Smooth muscle cell of the brain vasculature (primary cell): ENCODE measurements at places on chromosomes 6 and 20.

- DNase-seq: no peak
Measured at GRCh38 chr6:165940366-165940765, 227.3 kb downstream of the TBXT start.

DNA sequence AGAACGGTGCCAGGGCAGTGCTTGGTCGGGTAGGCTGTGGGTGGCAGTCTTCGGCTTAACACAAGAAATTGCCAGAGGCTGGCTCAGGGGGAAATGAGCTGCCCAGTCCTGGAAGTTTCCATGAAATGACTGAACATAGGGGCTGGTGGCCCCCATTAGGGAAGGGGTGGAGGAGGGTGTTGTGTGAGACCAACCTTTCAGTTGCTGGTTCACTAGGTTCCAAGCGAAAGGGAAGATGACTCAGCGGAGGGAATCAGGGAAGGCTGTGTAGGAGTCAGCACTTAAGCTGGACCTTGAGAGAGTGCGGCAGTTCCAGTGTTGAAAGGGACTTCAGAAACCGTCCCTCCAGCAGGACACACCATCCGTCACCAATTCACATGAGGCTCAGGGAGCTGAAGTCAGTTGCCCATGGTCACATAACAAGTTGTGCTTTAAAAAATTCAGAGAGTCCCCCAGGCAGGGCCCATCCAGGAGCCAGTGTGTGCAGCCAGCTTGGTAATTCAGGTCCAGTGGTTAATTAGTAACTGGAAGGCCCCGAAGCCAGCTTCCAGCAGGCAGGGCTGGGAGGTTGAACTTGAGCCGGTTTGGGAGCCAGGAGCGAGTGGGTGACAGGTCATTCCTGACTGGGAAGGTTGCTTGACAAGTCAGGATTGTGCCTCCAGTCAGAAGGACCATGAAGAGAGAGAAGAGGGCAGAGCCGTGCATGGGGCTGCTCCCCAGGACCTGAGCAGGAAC is at the start of gene SGK2:
Gene SGK2 (plus strand): TSS at position 616 of the 735 bp plus-strand sequence. CDS start 7,469 bp downstream, outside the sequence.
- DNase-seq: no peak

DNA sequence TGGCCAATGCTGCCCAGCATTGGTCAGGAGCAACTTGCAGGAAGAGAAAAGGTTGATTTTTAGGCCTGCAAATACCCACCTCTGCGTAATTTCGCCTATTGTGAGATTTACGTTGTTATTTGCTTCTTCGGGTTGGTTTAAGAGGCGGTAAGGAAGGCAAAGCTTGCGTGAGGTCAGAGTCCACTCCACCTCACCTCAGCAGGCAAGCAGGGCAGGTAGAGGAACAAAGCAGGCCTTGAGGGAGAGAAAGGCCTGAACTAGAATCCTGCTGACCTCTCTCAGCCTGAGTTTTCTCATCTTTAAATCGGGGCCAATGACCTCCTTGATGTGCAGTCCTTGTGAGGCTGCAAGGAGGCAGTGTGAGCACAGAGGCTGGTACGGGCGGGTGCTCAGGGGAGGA is 239.1 kb downstream of the CDC5L start:
- DNase-seq: no peak

- no peak for DNase-seq
Measured at GRCh38 chr6:53529324-53530036, 15.4 kb downstream of the GCLC start.

- peak; percentile 53 for DNase-seq
Measured at GRCh38 chr20:22691369-22692118, 107.2 kb upstream of the FOXA2 start.

DNA sequence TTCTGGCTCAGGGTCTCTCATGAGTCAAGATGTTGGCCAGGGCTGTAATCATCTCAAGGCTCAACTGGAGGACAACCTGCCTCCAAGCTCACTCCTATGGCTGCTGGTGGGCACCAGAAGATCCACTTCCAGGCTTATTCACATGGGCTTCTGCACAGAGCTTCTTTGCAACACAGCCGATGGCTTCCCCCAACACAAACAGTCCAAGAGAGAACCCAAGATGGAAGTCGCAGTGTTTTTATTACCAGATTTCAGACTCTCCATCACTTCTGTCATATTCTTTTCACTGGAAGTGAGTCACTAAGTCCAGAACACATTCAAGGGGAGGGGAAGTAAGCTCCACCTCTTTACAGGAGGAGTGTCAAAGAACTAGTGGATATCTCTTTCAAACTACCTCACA is 75.5 kb downstream of the CD164 start:
- no peak for DNase-seq

DNA sequence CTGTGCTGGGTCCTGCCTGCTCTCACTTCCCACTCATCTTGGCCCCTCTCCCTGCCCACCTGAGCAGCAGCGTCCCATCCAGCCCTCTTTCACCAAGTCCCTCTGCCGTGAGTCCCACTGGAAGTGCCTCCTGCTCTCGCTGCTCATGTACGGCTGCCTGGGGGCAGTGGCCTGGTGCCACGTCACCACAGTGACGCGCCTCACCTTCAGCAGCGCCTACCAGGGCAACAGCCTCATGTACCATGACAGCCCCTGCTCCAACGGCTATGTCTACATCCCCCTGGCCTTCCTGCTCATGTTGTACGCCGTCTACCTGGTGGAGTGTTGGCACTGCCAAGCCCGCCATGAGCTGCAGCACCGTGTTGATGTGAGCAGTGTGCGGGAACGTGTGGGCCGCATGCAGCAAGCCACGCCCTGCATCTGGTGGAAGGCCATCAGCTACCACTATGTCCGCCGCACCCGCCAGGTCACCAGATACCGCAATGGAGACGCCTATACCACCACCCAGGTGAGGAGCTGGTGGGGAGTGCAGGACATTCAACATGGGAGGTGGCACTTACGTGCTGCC is 2.8 kb downstream of the TMEM151B start:
- no peak for DNase-seq

- no peak for DNase-seq
Measured at GRCh38 chr20:21739682-21740081, 34.2 kb downstream of the PAX1 start.

GRCh38 chr6:51618563-51618962 is 468.9 kb downstream of the PKHD1 start:
- DNase-seq: no peak

DNA sequence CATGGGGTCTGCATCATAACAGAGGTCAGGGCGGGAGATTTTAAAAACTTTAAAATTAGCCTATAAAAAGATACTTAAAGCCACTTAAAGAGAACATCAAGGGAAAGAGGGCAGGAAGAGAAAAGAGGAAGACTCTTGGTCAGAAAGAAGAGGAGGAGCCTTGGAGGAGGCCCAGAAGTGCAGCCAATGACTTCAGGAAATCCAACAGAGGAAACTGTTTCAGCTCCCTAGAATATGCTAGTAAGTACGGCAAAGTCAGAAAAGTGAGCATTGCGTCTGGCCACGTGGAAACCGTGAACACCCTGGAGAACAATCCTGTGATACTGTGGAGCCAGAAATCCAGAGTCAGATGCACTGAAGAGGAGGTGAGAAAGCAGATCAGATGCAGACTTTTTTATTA is 22.5 kb upstream of the NHSL1 start:
- DNase-seq: no peak

GRCh38 chr6:28282926-28283325 is 1.6 kb downstream of the PGBD1 start:
- no peak for DNase-seq

DNA sequence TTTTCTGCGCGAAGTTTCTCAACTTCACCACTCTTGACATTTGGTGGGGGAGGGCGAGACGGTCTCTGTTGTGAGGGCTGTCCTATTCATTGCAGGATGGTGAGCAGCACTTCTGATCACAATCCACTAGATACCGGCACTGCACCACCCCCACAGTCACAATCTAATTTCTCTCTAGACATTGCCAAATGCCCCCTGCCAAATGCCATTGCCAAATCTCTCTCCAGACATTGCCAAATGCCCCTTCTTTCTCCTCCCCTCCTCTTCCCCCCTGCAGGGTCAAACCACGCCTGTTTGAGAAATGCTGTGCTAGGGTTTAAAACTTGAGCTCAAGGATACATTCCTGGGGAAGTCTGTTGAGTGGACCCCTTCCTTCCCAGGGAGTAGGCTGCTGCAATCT is 603.5 kb upstream of the CDH4 start:
- DNase-seq: no peak

GRCh38 chr20:38471245-38471644 is 1.4 kb upstream of the RALGAPB start:
- DNase-seq: no peak

GRCh38 chr6:33761922-33762629 is 15.4 kb upstream of the IP6K3 start:
- no peak for DNase-seq

DNA sequence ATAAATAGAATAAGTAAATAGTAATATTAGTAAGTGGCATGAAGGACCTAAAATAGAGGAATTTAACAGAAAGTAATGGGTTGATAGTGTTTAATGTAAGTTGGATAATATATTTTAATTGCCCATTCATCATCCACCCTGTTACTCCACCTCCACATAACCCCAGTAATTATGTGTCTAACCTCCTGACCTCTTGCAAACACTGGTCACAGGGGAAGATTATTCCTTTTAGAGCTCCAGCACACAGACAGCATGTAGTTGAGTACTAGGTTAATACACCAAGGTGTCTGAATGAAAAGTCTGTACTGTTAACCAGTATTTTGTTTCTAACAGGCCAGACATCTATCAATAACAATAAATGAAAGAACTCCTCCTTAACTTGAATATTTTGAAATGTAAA is 92.4 kb upstream of the EYS start:
- DNase-seq: no peak

DNA sequence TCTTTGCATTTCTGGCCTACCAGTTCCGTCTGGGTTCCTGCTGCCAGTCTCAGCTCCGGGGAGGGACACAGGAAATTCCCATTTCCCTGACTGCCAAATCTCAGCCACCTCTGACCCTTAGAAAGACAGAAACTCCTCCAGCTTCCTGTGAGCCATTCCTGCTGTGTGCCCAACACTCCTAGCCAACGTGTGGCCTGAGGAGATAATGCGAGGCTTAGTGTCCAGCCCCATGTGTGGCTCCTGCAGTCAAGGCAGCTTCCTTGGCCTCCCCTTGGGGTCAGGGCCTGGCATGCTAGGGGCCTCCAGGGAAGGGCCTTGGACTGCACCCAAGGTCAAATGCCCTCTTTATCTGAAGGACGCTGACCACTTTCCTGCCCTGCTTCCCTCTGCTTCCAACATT is 45.1 kb downstream of the MAFB start:
- DNase-seq: no peak

GRCh38 chr20:25310268-25310920 is 62.5 kb downstream of the PYGB start:
- DNase-seq: peak; percentile 65

GRCh38 chr20:24756292-24757025 is 192.6 kb upstream of the CST7 start:
- DNase-seq: no peak

GRCh38 chr20:61712688-61713087 is 353.0 kb downstream of the TAF4 start:
- no peak for DNase-seq

DNA sequence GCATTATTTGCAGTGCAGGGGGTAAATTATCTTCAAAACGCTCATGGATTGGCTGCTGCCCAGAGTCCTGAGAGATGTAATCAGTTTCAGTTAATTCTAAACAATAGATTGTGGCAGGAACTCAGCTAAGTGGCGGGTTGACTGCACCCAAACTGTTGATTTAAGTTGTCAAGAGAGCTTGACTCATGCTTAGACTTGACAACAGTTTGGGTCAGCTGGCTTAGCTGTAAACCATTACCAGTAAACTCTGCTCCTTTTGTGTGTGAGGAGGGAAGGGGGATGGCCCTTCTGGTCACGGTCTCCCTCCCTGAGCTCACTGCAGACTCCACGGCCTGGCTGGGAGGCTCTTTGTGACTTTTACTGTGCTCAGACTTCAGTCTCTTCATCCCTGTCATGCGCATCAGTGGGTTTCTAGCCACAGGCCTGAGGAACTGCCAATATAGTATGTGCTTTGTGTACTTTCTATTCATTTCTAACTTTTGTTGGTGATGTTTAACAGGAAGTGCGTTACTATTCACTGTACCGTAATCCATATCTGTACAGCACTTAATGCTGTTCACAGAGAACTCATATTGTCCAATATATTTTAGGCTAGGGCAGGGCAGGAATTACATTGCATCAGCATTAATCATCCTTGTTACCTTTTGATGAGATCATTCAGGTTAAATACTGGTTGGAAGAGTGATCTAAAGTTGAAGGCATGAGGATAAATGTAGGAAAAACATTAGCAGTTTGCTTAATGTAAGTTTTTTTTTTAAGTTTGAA is 488.3 kb downstream of the CDKAL1 start:
- no peak for DNase-seq

DNA sequence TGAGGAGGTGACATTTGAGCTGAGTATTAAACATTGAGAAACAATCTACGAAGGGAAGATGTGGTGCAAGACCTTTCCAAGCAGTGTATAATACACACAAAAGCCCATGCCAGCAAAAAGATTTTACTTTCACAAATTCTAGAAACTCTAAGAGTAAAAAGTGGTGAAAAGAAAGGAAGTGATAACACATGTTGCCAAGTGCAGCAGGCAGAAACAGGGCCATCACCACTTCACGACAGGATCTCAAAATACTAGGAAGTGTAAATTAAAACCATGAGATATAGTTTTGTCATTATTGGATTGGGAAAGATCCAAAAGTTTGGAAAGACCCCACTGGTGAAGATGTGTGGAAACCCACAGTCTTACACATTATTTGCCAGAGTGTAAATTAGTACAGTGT is 1.7 kb upstream of the ENTPD6 start:
- no peak for DNase-seq

GRCh38 chr6:132712366-132712765 is 1.5 kb downstream of the VNN1 start:
- no peak for DNase-seq

DNA sequence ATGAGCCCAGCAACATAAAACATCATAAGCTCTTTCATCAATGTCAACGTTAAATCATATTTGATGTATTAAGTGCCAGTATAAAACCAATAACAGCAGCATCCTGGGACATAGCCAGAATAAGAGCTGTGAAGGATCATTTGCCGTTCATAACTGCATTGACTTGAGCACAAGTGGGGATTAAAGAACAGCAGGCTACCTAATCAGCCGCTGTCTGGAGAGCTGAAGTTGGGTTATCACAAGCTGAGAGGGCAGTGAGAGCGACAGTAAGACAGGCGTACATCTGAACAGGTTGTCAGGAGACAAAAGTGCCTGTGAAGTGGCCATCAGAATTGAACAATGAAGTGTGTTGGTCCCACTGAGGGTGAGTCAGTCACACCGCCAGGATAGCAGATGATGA is 269.6 kb downstream of the GRIK2 start:
- DNase-seq: no peak

DNA sequence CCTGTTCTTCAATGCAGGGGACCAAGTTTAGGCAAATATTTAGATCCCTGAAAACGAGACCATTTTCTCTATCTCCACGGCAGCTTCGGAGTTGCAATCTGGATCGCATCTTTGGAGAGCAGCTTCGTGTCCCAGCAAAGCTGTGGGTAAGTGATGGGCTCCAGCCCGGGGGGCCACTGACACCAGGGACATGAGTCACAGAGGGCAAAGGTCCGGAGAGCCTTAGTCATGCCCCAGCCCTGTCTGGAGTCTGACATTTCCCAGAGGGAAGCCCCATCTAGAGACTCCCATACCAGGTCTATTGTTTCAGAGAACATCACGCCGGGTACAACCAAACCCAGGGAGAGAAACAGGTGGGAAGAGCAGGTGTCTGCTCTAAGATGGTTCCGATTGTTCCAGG is 95.9 kb downstream of the NFATC2 start:
- DNase-seq: peak; percentile 29
